ENCODE measurements at places on chromosomes 2 and 18. TPM values are rescaled to one million over a fixed set of nuclear protein-coding genes. Genes with fewer than 3 reads are reported as not detected.
A peak's percentile ranks its signal among the peaks of the same experiment; 100 is the strongest.

DNA sequence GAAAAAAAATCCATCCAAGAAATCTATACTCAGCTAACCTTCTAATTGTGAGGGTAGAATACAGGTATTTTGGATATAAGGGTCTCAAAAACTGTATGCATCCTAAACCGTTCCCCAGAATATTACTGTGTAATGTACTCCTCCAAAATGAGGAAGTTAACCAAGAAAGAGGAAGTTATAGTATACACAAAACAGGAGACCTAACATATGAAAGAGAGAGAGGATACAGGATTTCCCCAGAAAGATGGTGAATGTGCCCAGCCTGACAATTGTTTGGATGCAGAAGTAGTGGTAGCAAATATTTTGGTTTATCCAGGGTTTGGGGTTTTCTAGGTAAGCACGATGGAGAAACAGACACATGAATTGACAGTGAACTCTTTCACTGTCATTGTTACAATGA lies 50.6 kb downstream of the GALNT3 start:
- no peak for DNase-seq

Gene C2orf66
- 0.43 TPM for total RNA-seq

Gene KIF1A
- 41.1 TPM for total RNA-seq

DNA sequence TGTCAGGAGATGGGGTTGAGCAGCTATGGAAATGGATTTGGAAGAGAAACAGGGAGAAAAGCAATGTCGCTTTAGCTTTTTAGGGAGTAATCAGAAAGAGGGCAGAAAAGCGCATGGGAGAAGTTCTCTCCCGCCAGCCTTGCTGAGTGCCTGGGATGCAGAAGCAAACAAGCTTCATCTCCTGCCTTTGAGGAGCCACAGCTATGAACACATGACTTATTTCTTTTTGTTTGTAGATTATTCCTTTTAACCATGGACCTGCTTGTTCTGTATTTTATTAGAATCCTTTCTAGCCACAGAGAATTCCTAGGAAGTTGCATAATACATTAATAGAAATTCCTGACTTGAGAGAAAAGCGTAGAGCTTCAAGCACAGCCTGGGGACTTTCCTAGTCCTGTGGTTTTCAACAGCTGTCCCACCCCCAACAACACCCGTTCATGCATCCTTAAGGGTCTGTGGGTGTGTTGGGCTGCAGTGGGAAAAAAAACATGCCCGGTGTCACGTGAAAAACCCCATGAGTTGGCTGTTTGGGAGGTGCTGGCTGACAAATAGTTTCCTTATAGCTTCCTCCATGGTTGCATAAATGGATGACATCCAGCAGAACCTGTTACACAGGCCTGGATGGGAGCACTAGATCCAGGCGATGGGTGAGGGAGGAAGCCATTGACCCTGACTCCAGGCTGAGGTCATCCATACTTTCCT lies 14.9 kb downstream of the SLC9A4 start:
- no peak for DNase-seq

DNA sequence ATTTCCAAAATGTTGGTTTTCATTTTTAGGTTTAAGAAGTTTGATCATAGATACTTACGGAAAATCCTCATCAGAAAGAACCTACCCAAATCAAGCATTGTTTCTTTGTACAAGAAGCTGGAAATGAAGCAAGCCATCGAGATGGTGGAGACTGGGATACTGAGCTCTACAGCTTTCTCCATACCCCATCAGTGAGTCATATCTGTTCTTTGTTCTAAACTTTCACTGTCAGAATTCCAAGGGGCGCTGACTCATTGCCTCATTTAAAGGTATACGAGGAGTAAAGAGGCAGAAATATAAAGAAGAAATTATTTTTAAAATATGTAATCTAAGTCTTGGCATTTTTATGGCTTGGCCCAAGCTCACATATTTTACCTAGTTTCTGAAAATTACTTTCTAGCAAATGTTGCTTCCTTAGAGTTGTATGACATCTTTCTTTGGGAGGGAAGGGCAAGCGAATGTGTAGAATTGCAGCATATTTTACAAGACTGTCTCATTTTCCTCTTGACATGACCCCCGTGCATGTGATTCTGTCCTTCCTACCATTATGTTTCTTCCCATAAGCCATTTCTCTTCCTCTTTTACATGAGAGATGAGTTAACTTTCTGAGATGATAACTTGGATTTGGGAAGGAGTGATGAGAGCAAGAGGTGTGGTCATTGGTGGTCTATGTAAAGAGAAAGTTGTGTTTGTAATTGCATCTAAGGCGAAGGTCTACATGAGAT lies 41.2 kb downstream of the SLC9A4 start:
- no peak for DNase-seq

Gene ST6GAL2
- total RNA-seq, result 12.8 TPM

Gene CCBE1
- total RNA-seq, result 2.9 TPM

DNA sequence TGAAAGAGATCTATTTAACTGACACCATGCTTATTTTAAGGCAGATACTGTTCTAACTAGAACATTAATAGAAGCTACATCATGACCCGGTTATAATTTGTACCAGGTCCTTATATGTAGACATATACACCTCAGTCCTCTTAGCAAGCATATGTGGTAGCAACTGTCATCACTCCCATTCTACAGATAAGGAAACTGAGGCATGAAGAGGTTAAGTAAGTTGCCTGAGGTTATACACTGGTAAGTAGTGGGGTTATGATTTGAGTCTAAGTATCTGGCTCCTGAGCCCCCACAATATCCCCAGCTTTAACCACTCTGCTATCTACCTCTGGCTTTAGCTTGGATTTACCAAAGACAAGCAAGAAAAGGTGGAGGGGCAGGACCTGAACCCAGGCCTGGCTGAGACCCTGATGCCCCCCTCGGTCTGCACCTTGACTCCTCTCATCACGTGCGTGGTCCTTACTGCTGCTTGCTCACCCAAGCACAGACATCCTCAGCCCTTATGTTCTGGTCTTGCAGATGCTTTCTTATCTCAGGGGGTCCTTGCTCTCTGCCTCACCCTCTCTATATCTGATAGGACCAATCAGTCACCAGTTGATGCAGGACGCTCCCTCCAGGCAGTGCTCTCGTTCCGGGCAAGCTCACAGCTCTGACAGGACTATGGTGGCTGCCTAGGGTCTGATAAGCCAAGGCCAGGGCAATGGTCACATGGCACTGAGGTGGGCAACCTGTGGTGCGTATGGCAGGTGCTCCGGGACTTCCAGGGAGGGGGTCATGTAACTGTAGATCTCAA lies 4.0 kb downstream of the DYSF start:
- no peak for DNase-seq

Gene RBFA
- 22.9 TPM for total RNA-seq

DNA sequence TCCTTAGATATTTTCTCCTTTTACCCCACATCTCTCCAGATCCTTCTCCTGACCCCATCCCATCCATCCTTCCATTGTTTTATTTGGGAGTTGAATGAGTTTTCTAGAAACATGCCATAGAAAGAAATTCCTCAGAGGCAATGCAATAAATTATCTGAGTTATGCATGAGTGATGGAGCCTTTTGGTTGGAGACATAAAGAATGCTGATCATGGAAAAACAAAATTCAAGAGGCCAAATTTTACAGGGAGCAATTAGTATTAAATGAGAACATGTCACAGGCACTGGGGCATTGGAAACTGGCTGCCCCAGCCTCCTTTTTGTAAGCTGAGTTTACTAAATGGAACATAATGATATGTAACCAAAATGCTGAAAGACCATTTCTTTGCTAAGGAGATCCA lies 74.2 kb upstream of the LCLAT1 start:
- no peak for DNase-seq

DNA sequence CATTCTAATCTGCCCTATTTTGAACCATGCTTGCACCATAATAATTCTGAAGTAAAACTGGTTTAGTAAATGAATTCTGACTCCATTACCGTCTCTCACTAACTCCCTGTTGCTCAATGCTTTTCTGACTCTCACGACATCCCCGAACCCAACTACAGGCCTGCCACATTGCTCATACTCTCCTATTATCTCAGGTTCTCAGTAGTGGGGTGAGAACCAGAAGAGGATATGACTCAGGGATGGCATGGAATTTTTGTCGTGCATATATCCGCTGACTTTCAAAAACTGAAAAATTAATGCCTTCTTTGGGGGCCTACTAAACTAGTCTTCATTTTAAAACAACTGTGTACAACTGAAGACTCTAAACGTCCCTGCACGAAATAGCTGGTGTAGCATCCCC lies 34.3 kb downstream of the NETO1 start:
- DNase-seq, result no peak

DNA sequence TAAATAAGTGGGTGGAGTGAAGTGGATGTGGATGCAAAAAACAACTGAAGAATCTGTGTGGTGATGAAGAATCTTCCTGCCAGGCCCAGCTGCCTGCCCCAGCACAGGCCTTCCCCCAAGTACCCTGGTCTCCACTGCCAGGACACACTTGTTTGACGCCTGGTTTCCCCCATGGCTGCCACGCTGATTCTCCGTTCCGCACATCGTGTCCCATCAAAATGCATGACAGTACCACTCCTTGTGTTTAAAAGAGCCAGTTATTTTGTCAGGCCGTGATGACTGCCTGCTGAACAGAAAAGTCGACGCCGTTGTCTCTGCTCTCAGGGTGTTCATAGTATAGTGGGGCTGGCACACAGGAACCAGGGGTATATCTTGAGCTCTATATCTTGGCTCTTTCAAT lies 50.3 kb upstream of the KYNU start:
- DNase-seq, result no peak

Gene RGPD4
- total RNA-seq, result 0.06 TPM

Gene APOB
- 0.34 TPM for total RNA-seq

DNA sequence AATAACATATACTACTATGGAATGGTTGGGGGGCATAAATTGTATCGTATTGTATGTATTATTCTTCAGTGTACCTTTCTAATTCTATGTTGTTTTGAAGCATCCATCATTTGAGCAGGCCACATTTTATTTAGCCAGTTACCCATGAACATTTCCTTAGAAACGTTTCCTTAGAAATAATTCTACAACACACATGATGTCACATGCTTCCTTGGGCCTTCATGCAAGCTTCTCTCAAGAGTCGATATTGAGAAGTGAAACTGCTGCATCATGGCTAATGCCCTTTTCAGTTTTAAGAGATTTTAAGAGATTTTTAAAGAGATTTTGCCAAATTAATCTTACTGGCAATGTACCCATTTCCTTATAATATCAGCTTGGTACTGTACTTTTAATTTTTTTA lies 63.9 kb downstream of the ALPK2 start:
- no peak for DNase-seq

Gene STRN
- total RNA-seq, result 20.9 TPM

DNA sequence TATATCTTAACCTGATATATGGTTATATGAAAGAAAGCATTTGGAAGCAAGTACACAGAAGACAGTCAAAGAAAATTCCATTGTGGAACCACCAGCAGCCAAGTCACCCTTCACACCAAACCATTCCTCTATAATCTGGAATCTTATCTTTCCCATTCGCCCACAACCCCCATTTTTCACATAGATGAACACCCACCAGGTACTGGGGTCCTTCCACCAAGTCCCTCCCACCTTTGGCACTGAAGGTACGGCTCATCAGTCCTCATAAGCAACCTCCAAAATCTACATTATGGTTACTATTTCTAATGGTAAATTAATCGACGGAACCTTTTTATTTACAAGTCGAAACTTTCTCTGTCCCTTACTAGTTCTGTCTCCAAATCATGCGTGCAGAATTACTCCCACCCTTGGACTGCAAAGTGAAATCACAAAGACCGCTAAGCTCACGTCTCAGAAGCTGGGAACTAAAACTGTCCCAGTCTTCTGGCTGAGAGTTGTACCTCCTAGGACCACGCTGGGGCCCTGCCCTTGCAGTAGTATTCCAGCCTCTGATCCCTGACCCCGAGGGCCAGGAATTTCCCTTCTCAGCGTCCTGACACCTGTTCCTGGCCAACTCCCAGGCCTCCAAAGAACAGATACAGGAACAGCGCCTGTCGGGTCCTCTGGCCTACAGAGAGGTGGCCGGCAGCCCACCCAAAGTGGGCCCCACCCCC lies 702 bp downstream of the OLA1 start:
- no peak for DNase-seq

GRCh38 chr18:76219023-76219422 lies 276.0 kb downstream of the ZNF516 start:
- DNase-seq, result no peak

- no peak for DNase-seq
These were observed 62.5 kb downstream of the C1D start for GRCh38 chr2:68000170-68000825.

GRCh38 chr2:205989271-205990071 lies 96.5 kb downstream of the INO80D start:
- DNase-seq, result peak; percentile 29

DNA sequence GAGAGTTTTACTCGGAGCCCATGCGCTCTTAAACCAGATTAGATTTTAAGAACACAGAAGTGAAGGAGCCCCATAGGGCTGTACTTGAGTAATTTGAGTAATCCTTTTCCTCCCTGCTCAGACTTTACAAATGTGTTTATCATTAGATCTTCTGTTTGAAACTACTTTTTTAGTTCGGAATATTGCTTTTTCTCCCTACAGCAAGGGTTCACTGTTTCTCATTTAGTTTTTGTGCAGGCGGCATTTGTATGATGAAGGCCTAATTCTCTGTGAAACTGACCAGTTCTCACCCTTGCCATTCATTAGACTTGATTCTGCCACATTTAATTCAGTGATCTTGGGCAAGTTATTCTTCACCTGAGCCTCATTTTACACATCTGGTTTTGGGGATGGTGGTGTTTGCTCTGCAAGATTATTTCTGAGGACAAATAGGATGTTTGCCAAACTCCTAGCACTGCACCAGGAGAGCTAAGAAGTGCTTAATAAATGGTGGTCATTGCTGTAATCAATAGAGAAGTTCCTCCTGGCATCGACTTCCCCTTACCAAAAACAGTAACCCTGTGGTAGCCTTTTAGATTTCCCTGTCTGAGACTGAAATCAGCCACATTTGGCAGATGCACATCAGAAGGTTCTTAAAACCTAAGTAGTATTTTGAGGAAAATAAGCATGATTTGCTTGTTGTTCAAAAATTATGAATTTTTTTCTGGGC lies 2.2 kb downstream of the B3GNT2 start:
- no peak for DNase-seq

GRCh38 chr2:5756272-5756671 lies 64.1 kb downstream of the SOX11 start:
- no peak for DNase-seq

- no peak for DNase-seq
These were observed 1368.4 kb upstream of the LRRTM1 start for GRCh38 chr2:81672923-81673322.

Gene RAB27B
- 0.43 TPM for total RNA-seq

Gene IFIH1
- 0.79 TPM for total RNA-seq

GRCh38 chr18:21242780-21243401 lies 859 bp downstream of the GREB1L start:
- peak; percentile 42 for DNase-seq

Gene RNF103
- 26.5 TPM for total RNA-seq

Gene POTEC
- 0.06 TPM for total RNA-seq
